Stimulated activated CD4-positive, alpha-beta T cell treated with anti-CD3 and anti-CD28 coated beads, Interleukin-12 subunit alpha, Interleukin-12 subunit beta, amount 100 ng/mL, for 24 hours (primary cell): ENCODE measurements at places on chromosomes 7 and 10.

DNA sequence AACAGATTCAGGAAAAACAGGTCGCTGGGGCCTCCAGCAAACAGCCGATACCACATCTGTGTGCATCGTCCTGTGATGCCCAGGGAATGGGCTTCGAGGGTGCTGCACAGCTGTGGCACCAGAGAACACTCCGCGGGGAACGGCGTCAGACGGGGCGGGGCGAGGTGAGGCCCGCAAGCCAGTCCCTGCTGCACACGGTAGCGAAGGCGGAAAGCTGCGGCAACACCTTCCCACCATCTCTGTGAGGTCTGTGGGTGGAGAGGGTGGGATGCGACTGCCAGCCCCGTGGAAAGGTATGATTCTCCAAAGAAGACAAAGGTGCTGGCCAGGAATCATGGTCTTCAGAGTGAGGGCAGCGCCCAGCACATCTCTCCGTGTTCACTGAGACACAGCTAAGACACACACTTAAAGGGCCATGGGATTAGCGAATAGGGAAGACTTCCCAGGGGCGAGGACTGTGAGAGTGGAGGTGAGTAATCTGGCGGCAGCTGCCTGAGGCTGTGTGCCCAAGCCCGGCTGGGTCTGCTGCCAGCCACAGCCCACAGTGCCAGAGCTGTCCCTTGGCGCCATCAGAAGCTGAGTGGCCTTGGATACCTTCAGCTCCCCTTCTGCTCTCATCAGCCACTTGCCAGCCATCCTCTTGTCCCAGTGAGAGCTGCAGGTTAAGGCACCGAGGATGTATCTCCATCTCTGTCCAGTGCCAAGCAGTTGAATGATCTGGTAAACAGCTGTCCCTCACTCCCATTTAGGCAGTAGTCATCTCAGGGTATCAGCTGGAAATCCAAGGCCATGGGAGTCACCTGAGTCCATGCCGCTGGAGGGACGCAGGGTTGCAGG lies 17.6 kb downstream of the PRKAG2 start:
- DNase-seq: no peak

DNA sequence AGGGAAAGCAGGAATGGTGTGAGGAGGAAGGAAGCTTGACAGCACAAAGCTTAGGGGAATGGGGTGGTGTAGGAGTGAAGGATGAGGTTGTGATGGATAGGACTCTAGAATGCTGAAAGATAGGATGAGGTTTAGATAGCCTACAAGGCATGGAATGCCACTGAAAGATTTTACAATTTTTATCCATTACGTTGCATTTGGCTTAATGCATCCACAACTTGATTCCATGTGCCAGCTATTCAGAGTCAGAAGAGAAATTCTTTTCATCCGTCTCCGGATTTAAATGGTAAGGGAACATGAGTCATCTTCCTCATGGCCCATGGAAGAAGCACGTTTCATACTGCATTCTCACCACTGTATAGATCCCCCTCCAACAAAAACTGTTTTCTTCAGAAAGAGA lies 212.4 kb upstream of the BMPER start:
- no peak for DNase-seq

GRCh38 chr10:73838827-73839226 lies 27.4 kb upstream of the NDST2 start:
- DNase-seq: no peak

GRCh38 chr10:30047430-30047829 lies 12.0 kb downstream of the JCAD start:
- no peak for DNase-seq

GRCh38 chr7:3589752-3590151 lies 288.7 kb downstream of the SDK1 start:
- no peak for DNase-seq

GRCh38 chr10:125455855-125456254 lies 227.1 kb downstream of the TEX36 start:
- no peak for DNase-seq

- no peak for DNase-seq
These were observed 8.1 kb downstream of the CYP26A1 start for GRCh38 chr10:93081834-93082233.
